ENCODE measurements at places on chromosomes 1 and 21.

DNA sequence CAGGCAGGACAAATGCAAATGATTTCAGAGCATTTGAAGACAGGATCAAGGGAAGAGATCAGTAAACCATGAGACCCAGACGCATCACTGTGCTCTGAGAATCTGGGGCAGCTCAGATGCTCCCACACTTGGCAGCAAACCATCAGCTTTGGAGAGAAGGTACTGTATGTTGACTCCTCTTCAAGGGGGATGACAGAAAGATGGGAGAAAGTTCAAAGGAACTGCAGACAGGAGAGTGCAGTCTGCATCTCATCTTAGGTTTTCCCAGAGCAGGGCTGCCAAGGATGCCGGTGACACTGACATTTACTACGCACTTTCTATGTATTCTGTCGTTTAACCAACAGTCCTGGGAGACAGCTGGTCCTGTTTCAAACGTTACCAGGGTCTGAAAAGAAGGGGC lies 35.8 kb downstream of the OLFML2B start:
- DNase-seq = no peak

- no peak for DNase-seq
Observed at GRCh38 chr21:38434913-38435533, 63.3 kb downstream of the ERG start.

DNA sequence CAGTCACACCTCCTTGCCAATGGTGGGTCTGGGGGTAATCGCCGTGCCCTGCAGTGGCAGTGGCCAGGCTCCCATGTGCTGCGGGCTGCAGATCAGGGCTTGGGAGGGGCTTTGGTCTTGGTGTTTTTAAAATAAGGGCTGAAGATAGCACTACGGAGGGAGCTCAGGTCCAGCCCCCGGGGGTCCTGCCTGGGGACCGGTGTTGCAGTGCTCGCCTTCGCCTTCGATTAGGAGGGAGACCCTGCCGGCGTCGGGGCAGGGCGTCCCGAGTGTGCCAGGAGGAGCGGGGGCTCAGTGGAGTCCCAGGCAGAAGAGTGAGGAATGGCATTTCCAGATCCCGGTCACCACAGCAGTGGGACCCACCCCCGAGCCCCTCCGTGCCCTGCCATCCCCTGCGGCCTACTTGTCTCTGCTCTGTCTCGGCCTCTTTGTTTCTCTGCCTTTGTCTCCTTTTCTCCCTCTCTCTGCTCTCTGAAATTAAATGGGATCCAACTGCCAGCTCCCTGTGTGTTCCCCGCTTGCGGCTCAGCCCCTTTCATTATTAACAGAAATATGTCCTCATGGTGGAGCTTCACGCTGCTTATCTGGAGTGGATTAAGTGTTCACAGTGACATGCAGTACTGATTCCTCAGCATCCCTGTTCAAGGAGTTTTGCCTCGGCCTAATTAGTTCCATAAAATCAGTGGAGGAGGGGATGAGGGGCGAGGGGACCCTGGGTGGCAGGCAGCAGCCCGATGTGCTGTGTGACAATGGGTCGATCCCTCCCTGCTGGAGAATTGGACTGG lies 44.4 kb downstream of the DMRTB1 start:
- no peak for DNase-seq

DNA sequence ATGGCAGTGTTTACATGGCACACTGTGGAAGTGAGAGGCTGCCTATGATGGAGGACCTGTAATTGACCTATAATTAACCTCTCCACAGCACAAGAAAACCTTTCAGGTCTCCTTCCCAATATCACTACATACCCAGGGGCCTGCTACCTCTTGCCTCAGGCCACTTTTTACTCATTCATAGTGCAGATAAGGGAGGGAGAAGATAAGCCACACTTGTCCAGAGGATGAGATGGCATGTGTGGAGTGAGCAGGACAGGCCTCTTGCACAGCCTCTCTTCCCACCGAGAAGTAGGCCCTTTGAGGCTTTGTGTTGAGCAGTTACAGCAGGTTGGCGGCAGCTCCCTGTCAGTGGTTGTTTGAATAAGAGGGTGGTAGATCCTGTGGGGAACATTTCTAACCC lies 31.1 kb upstream of the IKBKE start:
- DNase-seq = no peak

DNA sequence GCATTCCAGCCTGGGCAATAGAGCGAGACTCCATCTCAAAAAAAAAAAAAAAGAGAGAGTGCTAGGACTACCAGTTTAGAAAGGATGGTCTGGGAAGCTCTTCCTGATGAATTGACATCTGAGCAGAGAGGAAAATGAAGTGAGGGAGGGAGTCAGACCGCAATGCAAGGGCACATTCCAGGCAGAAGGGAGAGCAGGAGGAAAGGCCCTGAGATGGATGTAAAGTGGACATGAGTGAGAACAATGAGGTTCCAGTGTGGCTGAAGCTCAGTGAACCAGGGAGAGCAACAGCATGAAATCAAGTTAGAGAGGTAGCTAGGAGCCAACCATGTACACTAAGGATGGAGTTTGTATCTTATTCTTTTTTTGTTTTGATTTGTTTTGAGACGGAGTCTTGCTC lies 55.9 kb upstream of the SPOCD1 start:
- no peak for DNase-seq

DNA sequence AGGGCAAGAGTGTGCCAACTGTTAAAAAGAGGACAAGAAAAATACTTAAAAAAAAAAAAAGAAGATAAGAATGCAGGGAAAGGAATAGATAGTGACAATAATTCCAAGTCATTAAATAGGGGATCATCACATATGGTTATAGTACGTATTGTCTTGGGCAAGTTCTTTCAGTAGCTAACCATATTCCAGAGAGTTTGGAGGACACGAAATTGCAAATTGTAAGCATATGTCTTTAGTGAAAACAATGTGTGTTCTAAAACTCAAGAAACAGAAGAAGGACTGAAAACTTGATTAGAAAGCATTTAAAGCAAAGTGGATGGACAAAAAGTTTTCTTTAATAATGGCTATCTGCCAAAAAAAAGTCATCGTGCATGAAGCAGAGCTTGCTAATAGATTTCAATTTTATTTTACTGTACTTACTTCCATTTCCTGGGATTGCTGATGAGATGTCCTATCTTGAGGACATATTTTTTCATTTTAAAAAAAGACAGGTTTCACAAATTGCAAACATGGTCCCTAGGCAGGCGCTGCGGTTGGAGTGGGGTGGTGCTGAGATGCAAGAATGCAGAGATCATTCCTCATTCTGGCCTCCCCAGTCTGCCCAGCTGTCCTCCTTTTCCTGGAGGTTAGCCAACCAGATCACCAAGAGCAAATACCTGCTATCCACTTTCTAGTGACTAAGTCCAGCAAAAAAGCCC lies 11.9 kb downstream of the TSPAN2 start:
- no peak for DNase-seq
